ENCODE measurements at places on chromosomes 4 and X.

GRCh38 chr4:26289401-26289800, 31.4 kb upstream of the RBPJ start:
- DNase-seq, result no peak

DNA sequence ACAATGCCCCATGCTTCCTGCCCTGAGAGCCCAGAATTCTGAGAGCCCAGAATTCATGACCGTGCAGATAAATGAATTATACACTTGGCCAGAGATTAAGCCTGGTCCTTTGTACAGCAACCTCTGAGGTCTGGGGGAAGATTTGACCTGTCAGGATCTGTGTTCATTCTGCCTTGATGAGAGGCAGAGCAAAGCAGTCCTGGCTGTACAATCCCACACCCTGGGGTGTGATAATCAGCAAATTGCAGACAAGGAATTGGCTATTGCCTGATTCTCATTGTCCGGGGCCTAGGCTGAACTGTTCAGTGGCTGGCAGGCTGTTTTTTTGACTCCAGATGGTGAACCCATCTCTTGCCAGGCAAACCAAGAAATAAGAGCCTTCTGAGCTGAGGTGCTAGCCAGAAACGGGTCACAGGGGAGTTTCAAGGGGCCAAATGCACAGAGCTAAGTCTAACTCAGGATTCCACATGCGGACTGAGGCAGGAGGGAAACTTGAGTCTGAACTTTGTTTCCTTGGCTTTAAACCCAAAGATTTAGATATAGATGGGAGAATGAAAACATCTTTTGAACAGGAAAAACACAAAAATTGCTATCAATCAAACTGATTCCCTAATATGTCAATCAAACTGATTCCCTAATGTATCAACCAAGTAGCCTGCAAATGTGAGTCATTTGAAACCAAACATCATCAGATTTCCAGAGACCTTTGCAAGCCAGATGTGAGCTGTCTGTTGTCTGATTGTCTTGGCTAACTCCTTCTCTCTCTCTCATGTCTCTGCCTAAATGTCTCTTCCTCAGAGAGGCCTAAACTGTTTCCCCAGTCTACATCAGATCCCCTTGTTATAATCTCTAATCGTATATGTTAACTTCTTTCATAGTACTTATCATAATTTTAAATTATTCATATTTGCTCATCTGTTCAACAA, 159.3 kb downstream of the ATG4A start:
- no peak for DNase-seq

DNA sequence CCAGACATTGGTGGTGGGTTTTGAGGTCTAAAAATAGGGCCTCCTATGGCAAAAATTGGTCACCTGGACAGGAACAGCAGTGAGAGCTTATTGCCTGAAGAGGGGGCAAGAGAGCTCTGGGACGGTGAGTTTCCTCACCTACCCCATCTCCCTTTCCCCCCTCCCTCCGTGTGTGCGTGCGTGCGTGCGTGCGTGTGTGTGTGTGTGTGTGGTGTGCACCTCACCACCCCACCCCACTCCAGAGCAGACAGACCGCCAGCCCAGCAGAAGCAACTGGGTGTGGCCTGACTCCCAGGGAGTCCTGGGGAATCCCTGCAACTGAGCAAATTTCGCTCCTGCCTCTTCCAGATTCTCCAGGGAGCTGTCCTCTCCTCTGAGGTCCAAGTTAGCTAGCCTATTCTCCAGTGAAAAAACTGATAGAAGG, 44.7 kb downstream of the PRPS1 start:
- peak; percentile 91 for DNase-seq

DNA sequence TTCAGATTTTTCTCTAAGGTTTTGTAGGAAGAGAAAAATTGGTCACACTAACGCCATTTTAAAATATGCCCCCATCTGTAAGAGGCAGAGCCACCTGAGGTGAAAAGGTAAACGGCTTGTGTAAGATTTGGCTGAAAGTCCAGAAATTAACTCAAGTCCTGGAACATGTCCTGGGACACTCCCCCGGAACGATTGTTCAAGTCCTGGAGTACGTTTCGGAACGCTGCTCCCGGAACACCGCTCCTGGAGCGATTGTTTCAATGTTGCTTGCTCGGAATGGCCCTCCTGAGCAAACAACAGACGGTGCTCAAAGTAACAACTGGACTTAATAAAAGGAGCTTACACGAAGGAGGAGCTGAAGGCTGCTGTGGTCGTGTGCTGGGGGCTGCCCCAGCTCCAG, 796.5 kb upstream of the SLIT2 start:
- DNase-seq, result no peak

DNA sequence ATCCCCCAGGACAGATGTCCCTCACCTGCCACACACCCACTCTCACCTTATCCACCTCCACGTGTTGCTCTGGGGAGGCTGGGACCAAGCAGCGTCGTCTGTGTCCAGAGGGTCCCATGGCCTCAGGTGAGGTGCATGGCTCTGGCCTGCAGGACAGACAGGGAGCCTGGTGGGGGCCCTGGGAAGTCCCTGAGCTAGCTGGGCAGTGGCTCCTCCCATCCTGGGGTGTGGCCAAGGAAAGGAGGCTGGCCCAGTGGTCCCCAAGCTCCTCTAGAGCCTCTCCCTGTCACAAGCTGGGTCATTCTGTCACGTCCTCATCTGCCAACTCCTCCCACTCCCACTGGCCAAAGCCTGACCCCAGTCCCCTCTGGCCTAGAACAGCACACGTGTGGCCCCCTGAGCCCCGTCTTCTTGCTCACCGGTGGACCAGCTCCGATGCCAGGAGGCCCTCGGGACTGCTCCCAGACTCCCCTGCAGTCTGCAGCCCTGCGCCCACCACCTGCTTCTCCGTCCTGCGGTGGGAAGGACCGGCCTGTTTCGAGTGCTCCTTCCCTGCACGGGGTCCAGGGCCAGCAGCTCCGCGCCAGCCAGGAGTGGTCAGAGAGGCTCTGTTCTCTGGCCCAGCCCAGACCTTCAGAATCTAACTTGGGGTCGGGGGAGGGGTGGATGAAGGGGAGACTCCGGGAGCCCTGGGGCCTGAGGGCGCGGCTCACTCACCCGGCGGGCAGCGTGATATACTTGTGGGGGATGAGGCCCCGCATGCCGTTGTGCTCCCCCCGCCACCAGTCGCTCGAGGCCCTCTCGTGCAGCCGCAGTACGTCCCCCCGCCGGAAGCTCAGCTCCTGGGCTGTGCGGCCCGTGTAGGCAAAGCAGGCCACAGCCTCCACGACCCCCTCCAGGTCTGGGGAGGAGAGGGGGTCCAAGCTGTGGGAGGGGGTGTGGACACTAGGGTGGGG, 4.8 kb downstream of the AVPR2 start:
- DNase-seq, result peak; percentile 21

DNA sequence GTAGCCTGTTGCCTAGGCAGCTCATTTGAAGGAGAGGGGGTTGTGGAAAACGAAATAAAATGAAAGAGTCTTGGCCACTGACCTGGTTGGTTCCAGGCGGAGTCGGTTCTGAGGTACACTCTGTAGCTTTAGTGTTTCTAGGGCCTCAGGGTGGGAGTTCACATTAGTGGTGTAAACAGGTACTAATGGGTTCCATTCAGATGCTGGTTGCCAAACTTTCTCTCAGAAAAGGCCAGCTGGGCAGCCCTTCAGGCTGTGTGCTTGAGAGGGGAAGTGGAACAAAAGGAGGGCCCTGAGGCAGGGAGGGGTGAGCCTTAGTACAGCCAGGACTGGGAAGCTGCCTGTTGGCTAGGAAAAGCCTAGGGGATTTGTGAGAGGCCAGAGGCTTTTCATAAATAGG, 24.8 kb downstream of the NHSL2 start:
- DNase-seq, result no peak

All from DMS53 (cell line).